Skin of body (tissue), 3 donors: ENCODE measurements at places on chromosomes 5 and 9.

GRCh38 chr5:95102080-95102479 lies 182.8 kb downstream of the MCTP1 start:
- no peak for DNase-seq

GRCh38 chr5:20248118-20248517 lies 260.1 kb upstream of the CDH18 start:
- no peak for DNase-seq

DNA sequence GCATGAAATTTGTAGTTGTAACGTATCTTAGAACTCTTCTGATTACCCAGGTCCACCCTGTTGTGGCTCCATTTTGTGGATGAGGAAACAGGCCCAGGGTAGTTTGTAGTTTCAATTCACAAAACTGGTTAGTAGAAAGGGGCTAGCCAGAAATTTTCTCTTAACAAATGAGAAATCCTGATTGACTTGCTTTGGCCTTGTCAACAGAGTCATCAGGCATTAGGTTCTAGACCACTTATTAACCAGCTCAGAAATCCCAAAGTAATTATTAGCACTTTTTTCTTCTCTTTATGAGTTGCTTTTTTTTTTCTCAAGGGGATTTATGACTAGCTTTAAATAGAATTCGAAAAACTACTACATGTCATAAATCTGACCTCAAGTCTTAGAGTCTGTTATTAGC lies 160.2 kb downstream of the SH3GL2 start:
- DNase-seq, result no peak

DNA sequence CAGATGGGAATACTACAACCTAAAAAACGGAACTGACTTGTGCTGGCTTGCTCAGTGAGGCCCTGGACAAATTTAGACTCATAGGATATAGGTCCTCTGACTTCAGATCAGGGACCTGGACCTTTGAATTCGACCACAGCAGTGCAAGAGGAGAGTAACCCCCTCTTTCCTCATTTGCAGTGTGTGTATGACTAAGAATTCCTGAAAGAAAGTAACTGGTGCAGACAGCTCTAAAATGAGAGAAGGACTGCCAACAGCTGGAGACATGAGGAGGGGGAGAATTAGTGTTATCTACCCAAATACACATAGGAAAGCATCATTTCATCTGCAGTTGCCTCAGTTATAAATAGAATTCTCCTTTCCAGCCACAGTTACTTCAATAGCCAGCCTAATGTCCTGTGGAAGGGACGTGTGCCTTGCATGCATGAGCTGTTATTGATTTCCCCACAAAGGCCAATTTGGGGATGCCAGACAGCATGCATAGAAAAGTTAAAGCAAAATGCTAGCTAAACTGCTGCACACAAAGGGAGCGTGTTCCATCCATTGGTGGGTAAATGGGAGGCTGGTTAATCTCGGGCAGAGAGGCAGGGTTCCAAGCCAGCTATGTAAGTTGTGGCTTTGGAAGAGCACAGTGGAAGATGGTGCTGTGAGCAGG lies 442.7 kb downstream of the CDK5RAP2 start:
- no peak for DNase-seq

DNA sequence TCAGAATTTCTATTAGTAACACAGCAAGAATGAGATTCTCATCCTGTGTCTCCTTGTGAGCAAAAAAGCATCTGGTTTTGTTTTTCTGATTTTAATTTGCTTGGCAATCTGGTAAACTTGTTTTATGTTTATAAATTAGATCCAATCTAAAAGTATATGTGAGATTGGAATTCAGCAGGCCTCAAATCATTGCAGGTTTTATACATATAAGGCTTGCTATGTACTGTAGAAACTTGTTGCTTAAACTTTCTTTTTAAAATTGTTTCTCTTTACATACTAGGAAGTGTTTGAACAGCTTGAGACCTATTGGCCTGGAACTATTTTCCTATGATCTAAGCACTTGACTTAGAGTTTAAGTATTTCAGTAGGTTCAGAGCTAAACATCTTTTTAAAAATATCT lies 1037.8 kb downstream of the NR2F1-AS1 start:
- no peak for DNase-seq
